ENCODE measurements at places on chromosomes 1 and 21.

GRCh38 chr1:9440763-9441194 is 98.5 kb upstream of the SLC25A33 start:
- DNase-seq, result no peak

DNA sequence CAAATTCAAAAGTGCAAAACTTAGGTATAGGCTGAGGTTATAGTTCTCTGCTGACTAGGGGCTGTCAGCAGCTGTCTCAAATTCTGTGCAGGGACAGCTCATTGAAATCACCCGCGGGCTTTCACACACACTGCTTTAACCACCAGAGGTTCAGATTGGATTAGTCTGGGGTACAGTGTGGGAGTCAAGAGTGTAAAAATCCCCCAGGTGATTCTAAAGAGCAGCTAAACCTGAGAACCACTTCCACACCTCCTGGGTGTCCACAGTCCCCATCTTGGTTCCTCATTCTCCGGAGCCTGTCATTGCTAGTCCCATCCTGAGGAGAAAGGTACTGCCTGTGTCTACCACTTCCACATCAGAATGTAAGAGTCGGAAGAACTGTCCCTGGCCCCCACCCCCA is 9.9 kb upstream of the TDRD10 start:
- DNase-seq, result no peak

GRCh38 chr1:9860887-9861286 is 37.1 kb upstream of the CLSTN1 start:
- DNase-seq, result no peak

DNA sequence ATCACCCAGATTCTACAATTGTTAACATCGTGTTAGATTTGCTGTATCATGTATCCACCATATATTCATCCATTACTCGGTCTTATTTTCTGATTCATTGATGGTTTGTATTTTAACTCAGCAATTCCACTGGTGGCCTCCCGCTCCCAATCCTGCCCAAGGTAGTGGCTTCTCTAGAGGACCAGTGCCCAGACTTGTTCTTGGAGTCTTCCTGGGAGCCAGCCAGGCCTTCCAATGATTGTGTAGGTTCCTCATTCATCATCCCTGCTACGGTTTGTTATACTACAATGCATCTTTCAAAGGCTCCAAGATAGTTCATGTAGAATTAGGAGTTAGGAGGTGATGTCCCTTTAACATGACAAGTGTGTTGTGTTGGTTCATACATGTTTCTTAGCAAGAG is 451.1 kb downstream of the SETD4 start:
- DNase-seq, result no peak

DNA sequence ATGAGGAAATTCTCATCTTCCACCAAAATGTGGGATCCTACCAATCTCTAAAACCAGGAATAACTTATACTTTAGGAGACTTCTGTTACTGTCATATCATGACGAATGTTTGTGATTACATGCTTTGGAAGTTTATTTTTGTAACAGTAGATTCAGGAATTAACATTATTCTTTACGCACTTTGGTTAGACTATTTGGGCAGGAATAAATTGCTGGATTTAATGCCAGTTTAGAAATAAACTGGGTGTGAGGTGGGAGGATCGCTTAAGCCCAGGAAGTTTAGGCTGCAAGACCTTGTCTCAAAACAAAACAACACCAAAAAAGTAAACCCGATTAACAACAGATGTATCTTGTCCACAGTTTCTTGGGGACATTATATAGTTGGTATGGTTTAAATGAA is 52.1 kb downstream of the MIGA1 start:
- no peak for DNase-seq

- DNase-seq, result no peak
Observed at GRCh38 chr21:44881198-44881872, 7.8 kb upstream of the PTTG1IP start.

DNA sequence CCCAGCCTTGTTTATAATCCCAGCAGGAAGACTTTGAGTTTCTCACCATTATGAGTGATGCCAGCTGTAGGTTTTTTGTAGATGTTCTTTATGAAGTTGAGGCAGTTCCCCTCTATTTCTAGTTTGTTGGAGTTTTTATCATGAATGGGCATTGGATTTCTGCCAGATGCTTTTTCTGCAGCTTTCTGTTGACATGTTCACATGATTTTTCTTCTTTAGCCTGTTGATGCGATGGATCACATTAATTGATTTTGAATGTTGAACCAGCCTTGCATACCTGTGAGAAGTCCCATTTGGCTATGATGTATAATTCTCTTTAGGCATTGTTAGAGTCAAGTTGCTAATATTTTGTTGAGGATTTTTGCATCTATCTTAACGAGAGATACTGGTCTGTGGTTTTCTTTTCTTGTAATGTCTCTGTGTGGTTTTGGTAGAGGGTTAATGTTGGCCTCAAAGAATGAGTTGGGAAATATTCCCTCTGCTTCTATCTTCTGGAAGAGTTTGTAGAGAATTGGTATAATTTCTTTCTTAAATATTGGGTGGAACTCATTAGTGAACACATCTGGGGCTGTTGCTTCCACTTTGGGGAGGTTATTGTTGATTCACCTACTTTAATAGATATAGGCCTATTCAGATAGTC is 33.2 kb downstream of the ZBTB40 start:
- DNase-seq, result no peak

GRCh38 chr1:18668046-18668445 is 37.4 kb downstream of the PAX7 start:
- DNase-seq, result no peak

- DNase-seq, result no peak
Observed at GRCh38 chr1:91567583-91567982, 66.9 kb downstream of the CDC7 start.

DNA sequence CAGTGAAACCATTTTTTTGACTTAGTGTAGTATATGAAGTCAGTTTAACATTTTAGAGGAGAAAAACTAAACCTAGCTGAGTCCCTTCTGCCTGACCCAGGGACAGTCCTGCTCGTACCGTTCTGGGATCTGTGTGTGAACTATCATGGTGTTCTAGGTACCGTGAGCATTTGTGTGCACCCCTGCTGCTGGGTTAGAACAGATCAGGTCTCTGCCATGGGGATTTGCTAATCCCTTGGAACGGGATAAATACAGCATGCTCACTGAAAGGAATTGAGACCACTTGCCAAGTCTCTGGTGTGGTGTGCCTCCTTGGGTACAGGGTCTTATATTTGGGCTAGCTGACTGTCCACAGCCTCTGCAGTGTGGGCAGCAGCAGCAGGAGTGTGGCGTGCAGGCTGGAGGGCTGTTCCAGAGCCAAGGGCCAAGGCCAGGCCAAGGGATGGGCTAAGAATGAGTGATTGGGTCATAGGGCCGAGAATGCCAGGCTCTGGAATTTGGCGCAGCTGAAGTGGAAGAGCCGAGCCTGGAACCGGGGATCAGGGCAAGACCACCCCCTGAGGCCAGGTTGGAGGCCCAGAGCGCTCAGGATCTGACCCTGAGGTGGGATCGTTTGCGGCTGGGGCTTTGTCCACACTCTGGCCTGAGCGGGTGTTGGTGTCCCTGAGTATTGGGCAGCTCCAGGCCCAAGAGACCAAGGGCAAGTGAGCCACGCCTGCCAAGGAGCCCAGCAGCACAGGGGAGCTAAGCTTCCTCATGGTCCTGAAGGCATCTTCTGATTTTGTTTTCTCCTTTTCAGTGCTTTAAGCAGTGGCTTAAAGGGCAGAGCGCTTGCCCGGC is 66.3 kb downstream of the VPS26C start:
- no peak for DNase-seq

DNA sequence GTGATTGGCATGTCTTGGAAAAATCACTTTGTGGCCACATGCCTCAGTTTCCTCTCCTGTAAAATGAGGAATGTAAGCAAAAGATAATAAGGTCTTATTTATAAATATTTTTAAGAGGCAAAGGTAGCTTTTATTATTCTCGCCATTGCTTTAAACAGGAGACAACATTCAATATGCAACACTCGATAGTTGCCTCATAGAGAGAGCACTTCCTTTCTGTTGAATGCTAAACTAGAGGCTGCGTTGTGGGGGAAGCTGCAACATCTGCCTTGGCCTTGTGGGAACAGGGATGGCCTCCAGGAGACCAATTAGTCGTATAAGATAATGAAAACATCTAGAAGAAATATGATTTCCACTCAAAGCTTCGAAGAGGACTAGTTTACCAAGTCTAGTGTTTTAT is 3.5 kb downstream of the OSCP1 start:
- no peak for DNase-seq

DNA sequence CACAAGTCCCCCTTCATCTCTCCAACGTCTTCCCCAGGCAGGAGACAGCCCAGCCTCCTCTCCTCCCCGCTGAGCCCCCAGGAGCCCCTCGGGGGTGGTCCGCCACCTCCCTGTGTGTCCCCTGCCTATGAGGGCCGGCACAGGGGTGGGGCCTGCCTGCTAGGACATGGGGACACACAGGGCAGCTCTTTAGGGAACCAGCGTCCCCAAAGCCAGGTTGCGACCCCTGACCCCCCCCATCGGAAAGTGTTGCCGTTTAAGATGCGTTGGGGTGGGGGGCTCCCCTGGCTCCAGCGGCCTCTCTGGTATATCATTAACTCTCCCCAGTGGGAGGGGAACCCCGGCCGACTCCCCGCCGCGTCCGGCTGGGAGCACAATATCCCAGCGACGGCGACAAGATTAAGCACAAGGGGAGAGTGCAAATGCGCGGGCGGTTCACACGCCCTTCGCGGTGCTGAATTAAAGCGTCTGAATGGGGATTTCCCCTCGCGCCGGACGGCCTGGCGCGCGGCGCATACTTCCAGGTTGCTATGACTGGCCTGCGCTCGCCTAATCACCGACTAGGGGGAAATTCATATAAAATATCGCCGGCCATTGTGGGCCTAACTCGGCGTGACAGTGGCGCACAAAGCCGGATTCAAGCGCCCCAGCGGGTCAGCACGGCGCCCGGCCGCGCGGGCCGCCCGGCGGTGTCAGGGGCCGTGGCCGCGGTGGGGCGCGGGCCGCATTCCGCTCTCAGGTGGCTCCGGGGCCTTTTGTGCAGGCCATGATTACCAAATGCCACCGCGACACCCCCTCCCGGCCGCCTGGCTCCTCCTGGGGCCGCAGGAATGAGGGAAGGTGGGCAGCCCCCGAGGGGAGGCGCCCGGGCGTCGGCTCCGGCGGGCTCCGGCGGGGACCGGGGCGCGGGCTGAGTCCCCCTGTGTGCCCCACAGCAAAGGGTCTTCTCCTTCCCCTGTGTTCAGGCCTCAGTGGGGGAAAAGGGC is 30.9 kb downstream of the WNT3A start:
- DNase-seq, result no peak

- no peak for DNase-seq
Observed at GRCh38 chr1:30012455-30013440, 710.6 kb downstream of the MATN1 start.

DNA sequence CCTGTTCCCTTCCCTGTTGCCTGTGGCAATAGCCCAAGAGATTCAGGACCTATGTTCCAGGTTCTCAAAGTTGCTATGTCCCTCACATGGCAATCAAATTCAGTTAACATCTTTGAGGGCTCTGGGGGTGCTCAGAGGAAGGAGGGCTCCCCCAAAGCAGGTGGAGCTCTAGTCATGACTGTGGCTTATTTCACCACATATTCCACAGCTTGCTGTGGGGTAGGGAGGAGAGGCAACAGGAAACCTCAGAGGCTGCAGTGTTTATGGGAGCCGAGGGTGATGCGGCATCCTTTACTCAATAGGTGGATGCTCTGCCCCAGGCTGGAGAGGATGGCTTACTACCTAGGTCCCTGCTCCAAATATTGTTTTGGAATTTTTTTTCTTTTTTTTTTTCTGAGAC is 1.2 kb upstream of the MKNK1 start:
- no peak for DNase-seq

- no peak for DNase-seq
Observed at GRCh38 chr1:20184997-20185833, 681 bp upstream of the UBXN10 start.

DNA sequence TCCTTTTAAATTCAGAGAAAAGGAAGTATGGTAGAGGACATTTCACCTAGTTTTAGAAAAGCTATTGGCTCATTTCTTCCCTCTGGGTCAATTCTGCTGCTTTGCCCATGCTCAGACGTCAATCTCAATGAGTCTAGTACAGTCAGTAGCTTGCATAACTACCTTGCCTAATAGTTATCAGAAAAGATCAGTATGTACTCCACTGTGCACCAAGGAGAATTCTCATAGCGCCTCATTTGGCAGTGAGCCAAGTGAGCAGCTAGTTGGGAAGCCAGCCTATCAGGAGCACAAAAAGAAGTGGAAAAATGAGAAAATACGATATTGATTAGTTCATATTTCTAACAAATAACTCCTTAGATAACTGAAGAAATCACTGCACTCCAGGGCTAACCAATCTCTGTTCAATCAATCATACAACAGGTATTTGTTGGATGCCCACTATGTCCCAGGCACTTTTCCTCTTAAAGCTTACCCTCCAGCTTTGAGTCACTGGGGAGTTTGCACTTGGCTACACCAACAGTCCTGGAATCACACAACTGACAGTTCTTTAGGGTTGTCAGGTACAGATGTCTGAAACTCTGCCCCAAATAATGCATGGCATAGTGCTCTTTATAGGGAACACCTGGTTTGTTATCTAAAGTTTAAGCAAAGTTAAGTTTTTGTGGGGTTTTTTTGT is 50.2 kb downstream of the PRDX6 start:
- DNase-seq, result no peak

DNA sequence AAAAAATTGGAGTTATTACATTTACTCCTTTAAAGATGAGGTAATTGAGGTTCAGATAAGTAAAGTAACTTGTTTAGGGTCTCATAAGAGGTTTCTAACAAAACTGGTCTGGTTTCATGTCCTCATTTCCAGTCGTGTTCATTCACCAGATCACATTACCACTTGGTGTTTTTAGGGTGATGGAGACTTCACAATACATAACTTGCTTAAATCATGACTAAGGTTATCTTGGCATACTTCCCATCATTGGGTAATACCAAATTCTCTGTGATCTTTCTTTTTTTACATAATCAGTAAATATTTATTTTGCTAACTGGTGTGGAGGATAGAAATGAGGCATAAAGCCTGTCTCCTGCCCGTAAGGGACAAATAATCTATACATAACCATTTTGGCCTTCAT is 31.6 kb upstream of the RPTN start:
- DNase-seq, result no peak

GRCh38 chr1:163273766-163274441 is 47.9 kb upstream of the NUF2 start:
- no peak for DNase-seq

GRCh38 chr1:216014086-216014485 is 409.2 kb downstream of the USH2A start:
- no peak for DNase-seq

Data from stimulated activated CD8-positive, alpha-beta memory T cell treated with anti-CD3 and anti-CD28 coated beads, Interleukin-7, amount 100 ng/mL, for 1 hour (primary cell).